Hepatocyte (in vitro differentiated cells): ENCODE measurements at places on chromosomes 7 and 10.

DNA sequence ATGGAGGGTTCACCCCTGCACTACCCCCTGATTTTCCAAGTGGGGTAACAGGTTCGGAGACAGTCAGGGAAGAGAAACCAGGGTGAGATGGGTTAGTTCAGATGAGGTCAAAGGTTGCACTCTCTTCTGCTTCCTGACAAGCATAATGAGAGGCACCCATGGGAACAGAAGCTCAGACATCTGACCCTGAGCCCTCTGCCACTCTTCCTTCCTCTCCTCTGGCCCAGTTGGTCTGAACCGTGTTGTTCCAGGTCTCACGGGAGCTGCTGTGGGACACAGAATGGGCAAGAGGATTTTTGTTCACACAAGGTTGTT is 38.4 kb downstream of the DNAJB12 start:
- DNase-seq, result peak; percentile 3

DNA sequence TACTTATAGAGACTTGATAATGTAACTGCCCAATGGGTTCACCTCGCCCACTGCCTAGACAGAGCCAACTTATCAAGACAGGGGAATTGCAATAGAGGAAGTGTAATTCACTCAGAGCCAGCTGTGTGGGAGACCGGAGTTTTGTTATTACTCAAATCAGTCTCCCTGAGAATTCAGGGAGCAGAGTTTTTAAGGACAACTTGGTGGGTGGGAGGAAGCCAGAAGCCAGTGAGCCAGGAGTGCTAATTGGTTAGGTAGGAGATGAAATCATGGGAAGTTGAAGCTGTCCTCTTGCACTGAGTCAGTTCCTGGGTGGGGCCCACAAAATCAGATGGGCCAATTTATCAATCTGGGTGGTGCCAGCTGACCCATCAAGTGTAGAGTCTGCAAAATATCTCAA is 20.1 kb upstream of the C7orf33 start:
- DNase-seq, result no peak

GRCh38 chr10:79030705-79031104 is 38.1 kb upstream of the ZMIZ1 start:
- DNase-seq, result no peak

DNA sequence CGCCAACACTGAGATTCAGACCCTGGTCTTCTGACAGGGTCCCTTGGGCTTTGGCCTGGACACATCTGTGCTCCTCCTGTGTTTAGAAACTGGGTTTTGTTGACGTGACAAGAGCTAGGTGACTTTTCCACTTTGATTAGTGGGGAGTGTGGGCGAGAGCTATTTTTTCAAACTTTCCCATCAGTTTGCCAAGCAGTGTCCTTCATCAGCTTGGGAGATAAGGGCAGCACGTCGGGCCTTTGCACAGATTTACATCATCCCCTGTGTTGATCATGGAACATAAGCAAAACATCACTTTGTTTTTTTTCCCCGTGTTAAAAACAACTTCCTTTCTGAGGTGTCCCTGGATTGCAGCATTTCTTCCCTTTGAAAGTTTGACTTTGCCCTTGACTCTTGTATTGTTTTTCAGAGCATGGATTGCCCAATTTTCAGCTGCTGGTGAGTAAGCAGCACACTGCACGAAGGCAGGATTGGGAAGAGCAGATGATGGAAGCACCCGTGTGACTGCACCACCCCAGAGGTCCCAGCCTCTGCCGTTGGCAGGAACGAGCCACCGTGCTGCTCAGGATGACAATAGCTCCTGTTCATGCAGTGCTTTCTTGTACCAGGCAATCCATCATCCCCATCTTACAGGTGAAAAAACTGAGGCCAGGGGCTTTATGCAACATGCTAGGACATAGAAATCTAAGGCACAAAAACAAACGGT is 6.4 kb upstream of the IGFBP1 start:
- peak; percentile 56 for DNase-seq

DNA sequence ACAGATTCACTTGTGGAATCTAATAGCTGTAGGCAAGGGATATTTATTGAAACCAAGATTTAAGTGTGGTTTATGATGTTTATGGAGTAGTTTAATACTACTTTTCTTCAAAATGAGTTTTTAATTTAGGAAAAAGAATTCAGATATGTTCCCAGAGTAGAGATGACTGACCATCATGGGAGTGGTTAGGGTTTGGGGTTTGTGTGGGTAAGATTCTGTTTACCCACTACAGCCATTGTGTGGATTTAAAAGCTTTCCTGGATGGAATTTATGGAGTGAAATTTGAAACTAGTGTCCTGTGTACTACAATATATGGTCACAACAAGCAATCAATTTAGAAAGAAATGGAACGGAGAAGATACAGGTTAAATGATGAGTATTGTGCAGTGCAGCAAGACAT is 453.5 kb downstream of the AUTS2 start:
- DNase-seq, result no peak

DNA sequence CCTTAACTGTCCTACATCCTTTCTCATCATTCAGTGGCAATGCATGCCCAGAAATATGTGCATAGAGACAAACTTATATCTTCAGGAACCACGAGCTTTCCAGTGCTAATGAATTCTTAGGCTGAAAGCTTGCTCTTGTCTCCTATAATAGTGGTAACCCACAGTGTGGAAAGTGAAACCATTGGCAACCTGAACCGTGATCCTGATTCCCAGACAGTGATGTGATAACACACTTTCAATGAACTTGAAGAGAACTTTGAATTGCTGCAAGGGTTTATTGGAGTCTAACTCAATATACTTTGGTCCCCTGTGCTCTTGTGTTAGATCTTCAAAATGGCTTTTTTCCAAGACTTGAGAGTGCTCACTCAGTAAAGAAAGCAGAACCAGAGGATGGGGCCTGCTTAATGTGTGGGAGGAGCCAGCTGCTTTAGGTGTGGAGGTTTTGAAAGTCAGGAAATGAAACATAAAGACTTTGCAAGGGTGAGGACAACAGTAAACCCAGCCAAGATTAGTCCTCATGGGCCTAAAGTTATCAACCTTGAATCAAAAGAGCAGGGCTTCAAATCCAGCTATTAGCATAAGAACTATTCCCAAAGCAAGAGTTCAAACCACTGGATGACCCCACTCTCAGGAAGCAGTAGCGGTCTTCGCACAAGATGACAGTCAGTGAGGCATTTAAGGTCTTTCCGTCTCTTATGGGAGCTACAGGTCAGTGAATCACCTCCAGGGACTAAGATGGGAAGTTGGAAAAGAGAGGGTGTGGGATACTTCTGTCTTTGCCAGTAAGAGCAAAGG is 332.4 kb upstream of the NRP1 start:
- no peak for DNase-seq

DNA sequence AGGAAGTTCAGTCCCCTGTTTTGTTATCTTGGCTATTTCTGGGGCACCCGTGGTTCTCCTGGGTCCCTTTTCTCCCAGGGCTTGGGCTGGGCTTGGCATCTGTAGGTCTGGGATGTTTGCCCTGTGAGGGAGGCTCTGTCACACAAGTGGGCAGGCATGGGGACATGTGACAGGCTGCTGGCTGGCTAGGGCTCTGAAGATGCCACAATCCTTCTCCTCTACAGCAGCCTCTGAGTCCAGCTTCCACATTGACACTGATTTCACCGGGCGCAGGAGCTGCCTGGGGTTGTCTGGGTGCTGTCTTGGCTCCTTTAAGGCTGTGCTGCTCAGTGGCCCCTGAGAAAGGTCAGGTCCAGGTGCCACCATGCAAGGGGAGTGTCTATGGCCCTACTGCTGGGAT is 37.4 kb upstream of the ZNF716 start:
- DNase-seq, result no peak

- DNase-seq, result no peak
Measured at GRCh38 chr7:116307253-116307652, 96.9 kb downstream of the TES start.

- DNase-seq, result no peak
Measured at GRCh38 chr7:36284456-36285090, 105.1 kb upstream of the ANLN start.

DNA sequence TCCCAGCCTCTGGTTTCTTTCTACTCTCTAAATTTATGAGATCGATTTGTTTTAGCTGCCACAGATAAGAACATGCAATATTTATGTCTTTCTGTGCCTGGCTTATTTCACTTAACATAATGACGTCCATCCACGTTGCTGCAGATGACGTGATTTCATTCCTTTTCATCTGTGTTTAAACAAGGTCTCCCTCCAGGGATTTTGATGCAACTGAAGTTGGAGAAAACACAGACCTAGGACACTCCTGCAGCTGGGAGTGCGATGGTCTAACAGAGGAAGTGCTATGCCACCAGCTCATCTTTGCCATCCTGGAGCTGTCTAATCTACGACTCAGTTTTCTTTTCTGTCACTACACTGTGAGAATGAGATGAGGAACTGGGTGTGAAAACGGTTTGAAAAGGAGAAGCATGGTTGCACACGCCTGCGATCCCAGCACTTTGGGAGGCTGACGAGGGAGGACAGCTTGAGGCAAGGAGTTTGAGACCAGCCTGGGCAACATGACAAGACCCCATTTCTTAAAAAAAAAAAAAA is 1.5 kb upstream of the KCTD7 start:
- peak; percentile 74 for DNase-seq
